ENCODE measurements at places on chromosomes 16 and 17.

GRCh38 chr16:84291226-84291625, 3.5 kb upstream of the WFDC1 start:
- DNase-seq = no peak

- DNase-seq = peak; percentile 37
Observed at GRCh38 chr16:75420987-75421819, 12.1 kb downstream of the CFDP1 start.

DNA sequence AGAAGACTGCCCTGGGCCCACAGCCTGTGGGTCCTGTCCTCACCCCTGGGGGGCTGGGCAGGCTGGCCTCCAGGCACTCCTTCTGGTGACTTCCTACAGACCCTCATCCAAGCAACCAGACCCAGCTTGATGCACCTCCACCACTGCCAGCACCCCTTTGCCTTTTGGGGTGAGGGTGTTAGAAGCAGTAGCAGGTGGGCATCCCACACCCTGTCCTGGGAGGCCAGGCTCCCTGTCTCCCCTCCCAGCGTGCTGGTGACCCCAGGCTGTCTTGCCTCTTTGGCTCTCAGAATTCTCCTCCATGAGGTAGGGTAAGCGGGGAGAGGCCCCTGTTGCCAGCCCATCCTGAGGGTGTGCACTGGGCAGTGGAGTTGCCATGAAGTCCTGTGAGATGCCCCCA, 33.4 kb downstream of the B9D1 start:
- DNase-seq = no peak

DNA sequence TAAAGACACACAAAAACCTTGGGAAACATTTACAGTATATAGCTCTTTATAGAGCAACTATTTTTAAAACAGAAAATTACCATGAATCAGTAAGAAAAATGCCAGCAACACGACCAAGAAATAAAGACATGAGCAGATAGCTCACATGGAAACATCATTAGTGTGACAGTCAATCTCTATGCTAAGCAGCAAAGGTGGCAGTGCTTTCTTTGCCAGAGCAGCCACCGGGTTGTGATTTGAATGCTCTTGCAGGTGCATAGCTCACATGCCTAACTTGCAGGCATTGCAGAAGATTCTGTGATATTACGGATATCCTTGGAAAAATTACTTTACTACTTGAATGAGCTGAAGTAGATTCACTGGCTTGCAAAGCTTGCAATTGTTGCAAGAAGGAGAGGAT, 652.9 kb upstream of the C16orf82 start:
- no peak for DNase-seq

GRCh38 chr17:72400863-72401262, 280.0 kb downstream of the SOX9 start:
- DNase-seq = no peak

Data from activated T-cell treated with anti-CD3 and anti-CD28 coated beads, Interleukin-2, amount 50 U/mL, for 24 hours (primary cell).